ENCODE measurements at places on chromosomes 7 and 10.

GRCh38 chr10:122001698-122002097 is 12.7 kb downstream of the TACC2 start:
- DNase-seq = no peak

- DNase-seq = no peak
Observed at GRCh38 chr7:157703131-157703530, 366.3 kb downstream of the DNAJB6 start.

DNA sequence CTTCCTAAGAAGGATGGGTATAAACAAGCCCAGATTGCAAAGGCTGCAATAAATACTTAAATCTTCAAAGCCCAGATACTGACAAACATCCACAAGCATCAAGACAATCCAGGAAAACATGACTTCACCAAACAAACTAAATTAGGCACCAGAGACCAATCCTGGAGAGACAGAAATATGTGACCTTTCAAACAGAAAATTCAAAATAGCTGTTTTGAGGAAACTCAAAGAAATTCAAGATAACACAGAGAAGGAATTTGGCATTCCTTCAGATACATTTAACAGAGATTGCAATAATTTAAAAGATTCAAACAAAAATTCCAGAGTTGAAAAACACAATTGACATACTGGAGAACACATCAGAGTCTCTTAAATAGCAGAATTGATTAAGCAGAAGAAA is 23.0 kb downstream of the GSDME start:
- DNase-seq = no peak

GRCh38 chr7:19099194-19099593 is 18.2 kb downstream of the TWIST1 start:
- DNase-seq = no peak

DNA sequence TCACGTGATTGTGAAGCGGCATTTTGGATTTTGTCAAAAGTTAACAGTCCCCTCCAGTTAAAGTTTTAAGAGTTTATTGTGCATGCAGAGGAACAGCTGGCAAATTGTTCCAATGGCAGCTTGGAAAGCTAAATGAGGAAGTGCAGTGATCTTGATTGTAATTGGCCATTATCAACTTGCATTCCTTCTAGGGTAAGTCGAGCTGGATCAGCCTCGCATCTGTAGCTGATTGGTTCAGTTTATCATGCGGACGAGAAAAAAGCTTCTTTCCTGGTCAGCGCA is 566 bp downstream of the ZNF789 start:
- no peak for DNase-seq

- DNase-seq = no peak
Observed at GRCh38 chr7:116311816-116312471, 101.6 kb downstream of the TES start.

GRCh38 chr10:126448091-126448490 is 59.8 kb upstream of the ADAM12 start:
- no peak for DNase-seq

GRCh38 chr10:132243626-132244025 is 56.9 kb downstream of the DPYSL4 start:
- DNase-seq = no peak

GRCh38 chr10:76546411-76546810 is 1091.2 kb downstream of the KCNMA1 start:
- DNase-seq = no peak

- DNase-seq = no peak
Observed at GRCh38 chr7:13072014-13072413, 384.6 kb downstream of the ARL4A start.

GRCh38 chr10:91573320-91573719 is 59.6 kb downstream of the PPP1R3C start:
- DNase-seq = no peak

- DNase-seq = no peak
Observed at GRCh38 chr10:100858261-100858660, 54.5 kb upstream of the SLF2 start.

DNA sequence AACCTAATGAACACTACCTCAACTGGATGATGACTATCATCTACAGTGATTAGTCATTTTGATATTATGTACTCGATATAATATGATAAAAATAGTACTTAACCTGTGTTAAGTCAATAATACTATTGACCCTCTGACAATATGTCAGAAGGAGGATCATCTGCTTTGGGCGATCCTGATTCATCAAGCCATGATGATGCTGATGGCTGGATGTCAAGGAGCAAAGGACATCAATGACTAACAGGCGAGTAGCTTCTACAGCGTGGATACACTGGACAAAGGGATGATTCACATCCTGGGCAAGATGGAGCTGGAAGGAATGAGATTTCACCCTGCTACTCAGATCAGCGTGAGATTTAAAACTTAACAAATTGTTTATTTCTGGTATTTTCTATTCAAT is 94.4 kb upstream of the SKAP2 start:
- no peak for DNase-seq

GRCh38 chr7:81482600-81483186 is 287.2 kb downstream of the HGF start:
- DNase-seq = no peak

DNA sequence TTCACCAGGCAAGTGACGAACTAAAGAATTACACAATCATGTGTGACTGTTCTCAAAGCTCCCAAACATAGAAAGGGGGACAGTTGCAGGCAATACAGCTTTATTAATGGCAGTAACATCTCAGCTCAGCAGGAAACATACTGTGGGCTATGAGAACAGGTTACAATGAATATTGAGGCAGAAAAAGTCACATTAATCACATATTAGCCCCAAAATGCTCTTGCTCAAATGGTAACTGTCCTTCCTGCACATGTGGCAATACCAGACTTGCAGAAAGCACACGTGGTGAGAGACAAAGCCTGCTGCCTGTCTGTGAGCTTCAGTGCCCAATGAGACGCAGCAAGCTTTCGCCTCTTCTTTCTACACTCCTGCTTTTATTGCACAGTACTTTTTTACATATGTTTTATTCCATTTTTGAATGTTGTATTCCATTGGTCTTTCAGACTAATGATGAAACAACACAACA is 104.9 kb upstream of the ACBD5 start:
- no peak for DNase-seq

DNA sequence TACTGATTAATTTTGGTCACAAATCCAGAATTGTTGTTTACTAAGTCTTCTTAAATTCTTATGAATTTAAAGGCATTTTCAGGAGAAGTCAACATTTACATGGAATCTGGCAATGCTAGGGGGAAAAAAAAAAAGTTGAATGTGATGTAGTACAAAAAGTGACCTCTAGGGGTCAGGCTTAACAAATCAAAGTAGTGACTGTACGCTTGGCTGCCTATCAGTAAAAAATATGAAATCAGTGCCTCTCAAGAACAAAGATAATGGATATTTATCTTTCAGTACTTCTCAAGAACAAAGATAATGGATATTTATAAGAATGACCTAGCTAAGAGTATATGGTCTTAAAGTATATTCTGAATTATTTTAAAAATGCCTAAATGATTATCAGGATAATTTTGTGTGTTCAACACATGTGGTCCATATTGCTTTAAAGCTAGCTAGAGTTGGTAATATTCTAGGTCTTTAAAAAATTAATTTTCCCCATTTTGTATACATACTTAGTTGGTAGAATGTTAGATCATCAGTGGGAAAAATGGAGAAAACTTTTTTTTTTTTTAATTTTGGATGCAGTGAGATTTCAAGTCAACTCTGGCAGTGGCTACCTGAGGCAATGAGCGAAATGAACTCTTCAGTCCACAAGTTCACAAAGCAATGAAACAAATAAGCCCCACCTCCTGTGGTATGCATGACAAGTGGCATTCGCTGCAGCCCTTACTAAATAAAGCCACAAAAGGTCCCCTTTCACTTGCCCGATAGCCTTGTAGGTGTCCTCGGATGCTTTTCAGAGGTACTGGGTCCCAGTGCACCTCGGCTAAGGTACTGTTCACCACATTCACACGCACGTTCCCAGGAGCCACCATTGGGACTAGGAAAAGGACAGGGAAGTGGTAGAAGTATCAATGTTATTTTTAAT is 51.2 kb upstream of the LAMB4 start:
- no peak for DNase-seq

DNA sequence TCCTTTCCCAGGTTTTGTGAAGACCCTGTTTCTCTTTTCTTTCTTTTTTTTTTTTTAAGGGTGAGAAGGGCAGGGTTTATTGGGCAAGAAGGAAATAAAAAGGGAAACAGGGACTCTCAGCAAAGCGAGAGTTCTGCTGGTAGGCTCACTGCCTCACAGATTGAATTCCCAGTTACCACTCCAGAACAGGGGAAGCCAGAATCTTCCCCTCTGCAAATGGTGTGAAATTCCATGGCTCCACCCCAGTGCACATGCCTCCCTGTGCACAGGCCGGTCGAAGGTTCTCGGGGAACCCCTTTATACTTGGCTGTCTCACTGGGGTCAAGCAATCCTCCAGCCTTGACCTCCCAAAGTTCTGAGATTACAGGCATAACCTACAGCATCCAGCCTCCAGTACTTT is 10.5 kb upstream of the GUSB start:
- no peak for DNase-seq

- DNase-seq = no peak
Observed at GRCh38 chr7:17103170-17103569, 195.3 kb upstream of the AHR start.

DNA sequence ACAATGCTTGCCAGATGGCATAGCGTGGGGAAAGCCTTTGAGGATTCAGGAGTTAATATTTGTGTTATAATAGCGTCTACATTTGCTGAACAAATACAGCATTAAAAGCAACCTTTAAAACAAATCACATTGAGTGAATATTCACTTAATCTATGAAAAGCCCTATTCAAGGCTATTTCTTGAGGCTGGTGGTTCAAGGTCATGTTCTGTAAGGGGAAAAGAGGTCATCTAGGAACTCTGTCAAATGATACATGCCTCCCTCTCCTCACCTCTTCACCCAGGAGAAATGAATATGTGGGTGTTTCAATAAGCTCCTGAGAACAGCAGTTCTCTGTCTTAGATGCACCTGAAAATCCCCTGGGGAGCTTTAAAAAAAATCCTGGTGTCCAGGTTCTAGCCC is 303.0 kb downstream of the ELMO1 start:
- DNase-seq = no peak

- no peak for DNase-seq
Observed at GRCh38 chr7:92802406-92802805, 34.0 kb downstream of the CDK6 start.

- peak; percentile 63 for DNase-seq
Observed at GRCh38 chr7:131557652-131558385, 1.4 kb upstream of the PODXL start.

DNA sequence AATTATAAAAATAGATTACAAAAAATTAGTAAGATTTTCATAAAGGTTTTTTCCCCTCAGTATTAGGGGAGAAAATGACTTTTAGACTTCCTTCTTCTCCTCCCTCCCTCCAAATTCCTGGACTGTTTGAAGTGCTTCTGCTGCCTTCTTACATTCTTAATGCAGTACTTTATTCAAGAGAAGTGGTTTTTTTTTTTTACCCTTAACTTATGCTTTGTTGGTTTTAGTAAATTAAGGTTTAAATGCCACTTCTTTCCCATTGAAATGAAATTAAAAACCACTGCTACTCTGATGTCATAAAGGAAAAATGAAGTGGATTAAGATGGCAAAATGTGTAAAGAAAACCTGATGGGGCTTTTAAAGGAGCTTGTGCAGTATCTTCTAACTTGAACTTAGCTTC is 140.7 kb downstream of the VTI1A start:
- DNase-seq = no peak

DNA sequence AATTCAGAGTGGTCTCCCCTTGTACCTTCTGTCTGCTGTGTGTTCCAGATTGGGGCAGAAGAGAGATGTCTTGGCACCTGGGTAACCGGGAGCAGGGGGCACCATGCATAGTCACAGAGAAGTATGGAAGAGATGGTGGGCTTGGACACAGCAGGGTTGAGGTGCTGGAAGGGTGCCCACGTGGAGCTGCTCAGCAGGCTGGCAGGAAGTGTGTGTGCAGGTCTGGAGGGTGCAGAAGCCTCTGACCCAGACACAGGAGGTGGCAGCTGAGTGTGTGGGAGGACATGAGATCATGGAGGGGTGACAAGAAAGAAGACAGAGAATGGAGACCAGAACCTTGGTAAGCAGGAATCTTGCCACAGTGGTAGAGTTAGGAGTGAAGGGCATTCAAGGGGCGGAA is 42.3 kb upstream of the DUSP5 start:
- DNase-seq = no peak

GRCh38 chr10:119383174-119383856 is 159.2 kb downstream of the RGS10 start:
- peak; percentile 39 for DNase-seq

Data from Right ventricle myocardium superior (tissue), 1 donor.